Activated CD8-positive, alpha-beta memory T cell treated with anti-CD3 and anti-CD28 coated beads, Interleukin-2, amount 50 U/mL, for 4 hours (primary cell): ENCODE measurements at places on chromosomes 16 and 17.

DNA sequence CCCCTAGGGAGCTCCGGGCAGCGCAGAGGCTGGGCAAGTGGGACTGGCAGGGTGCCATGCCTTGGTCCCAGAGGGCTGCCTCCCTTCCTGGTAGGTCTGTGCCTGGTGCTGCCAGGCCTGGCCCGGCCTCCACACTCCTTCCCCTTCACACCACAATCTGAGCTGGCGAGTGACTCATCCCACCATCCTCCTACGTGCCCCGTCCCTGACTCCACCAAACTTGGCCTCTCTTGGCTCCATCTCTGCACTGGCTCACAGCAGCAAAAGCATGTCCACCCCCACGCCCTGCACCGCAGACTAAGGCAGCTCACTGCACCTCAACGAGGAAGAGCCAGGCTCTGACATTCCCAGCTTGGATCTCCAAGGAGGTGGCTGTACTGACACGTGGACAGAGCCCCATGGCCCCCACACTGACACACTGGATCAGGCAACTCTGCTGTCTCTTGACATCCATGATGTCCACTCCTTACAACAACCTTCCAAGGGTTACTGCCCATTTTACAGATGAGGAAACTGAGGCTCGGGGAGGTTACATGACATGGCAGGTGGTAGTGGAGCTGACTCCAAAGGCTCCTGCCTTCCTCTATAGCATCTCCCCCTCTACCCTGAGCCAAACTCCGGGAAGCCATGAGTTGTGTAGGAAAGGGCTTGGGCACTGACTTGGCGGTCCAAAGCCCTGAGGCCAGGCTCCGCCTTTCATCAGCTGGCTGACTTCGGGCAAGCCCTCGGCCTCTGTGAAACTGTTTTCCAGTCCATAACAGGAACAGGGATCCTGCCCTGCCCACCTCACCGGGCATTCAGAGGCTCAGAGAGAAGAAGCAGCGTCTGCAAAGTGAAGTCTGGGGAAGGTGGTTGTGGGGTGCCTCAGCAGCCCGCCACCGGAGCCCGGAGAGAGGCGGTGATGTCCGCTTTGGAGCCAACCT lies 20.1 kb upstream of the KRT19 start:
- peak; percentile 51 for DNase-seq

DNA sequence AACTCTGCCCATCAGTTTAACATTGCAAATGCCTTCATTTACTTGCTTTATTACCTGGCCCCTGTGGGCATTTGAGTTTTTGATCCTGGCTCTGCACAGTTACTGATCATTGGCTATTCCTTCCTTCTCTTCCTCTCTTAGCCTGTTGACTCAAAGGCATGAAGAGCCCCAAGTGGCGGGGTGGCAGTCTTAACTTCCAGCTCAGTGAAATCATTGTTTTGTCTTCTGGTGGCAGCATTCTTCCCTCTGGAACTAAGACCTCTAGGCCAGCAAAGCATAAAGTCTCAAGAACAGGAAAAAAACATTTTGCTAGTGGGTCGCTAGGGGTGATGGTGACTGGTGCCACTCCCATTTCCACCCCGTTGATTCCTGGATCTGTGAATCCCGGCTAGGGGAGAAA lies 52.3 kb upstream of the MRTFB start:
- DNase-seq: no peak

- DNase-seq: peak; percentile 81
These were observed 12.5 kb upstream of the SREBF1 start for GRCh38 chr17:17849147-17849820.

- DNase-seq: no peak
These were observed 14.2 kb downstream of the GALK1 start for GRCh38 chr17:75750661-75751423.
